ENCODE measurements at places on chromosomes 1 and 21.

GRCh38 chr1:146032631-146033219 lies 11.2 kb upstream of the HJV start:
- DNase-seq = peak; percentile 53

GRCh38 chr1:111241797-111242196 lies 14.3 kb downstream of the CHI3L2 start:
- DNase-seq = no peak

DNA sequence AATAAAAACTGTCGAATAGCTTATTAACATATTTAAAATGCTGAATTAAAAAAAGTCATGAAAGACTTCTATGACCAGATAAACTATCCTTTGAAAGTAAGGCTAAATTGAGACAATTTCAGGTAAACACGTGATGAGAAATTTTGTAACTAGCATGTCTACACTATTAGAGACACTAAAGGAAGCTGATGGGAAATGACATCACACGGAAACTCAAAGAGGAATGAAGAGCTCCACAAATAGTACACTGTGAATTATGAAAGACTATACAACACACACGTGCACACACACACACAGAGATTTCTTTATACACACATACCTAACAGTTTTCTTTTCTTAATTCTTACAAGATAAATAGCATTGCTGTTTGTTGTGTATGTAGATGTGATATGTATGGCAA lies 70.9 kb upstream of the PLA2G4A start:
- no peak for DNase-seq

DNA sequence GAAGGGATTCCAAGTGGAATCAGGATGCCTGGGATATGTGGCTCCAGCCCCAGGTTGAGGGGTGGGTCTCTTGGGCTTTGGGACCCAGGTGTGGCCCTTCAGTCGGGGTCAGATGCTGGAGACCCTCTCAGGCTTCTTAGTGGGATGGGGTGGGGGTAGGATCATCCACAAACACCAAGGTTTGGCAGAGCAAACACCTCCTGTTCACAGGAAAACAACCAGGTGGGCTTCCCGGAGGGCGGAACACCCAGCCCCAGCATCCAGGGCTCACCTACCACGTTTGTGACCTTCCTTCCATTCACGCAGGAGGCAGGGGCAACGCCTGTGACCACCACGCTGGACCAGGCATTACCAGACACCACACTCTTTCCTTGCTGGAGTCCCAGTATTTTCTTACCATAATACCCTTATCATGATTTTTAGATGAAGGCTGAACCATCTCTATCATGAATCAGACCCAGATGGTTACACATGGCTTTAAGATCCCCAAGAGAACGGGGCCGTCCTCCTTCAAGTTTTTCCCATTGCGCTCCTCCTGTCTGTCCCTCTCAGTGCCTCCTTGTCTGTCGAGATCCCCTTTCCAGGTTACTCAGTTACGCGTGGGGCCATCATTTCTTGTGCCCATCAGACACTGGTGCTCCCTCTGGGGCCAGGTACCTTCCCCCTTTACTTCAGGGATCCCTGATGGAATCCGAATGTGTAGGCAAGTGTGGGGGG lies 428.2 kb downstream of the NPHP4 start:
- DNase-seq = no peak

GRCh38 chr1:185402930-185403329 lies 85.9 kb upstream of the IVNS1ABP start:
- peak; percentile 21 for DNase-seq

DNA sequence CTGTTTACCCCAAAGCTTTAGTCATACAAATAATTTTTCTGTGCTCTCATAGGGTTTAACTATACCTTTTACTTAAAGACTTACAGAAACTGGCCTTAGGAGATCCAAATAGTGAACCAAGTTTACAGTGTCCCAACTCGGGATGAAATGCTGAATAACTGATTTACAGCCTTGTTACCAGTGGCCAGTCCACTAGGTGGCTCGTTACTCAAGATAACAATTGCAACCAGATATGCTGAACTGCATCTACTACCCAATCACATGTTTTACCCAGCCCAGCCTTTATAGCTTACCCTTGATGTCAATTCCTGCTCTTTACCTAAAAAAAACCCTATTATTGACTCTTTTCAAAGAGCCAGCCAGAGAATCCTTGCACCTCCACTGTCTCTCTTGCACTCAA lies 1148.8 kb upstream of the ADGRL4 start:
- DNase-seq = no peak

GRCh38 chr1:67853704-67854103 lies 20.4 kb upstream of the GNG12 start:
- DNase-seq = peak; percentile 59

GRCh38 chr1:6345009-6345408 lies 48.6 kb downstream of the ACOT7 start:
- no peak for DNase-seq

- no peak for DNase-seq
Observed at GRCh38 chr1:221839782-221840395, 98.0 kb upstream of the DUSP10 start.

- DNase-seq = no peak
Observed at GRCh38 chr1:117612517-117613248, 6.8 kb downstream of the TENT5C start.

GRCh38 chr1:155093911-155094621 lies 15.4 kb downstream of the EFNA3 start:
- peak; percentile 78 for DNase-seq

GRCh38 chr1:185862235-185862634 lies 128.0 kb downstream of the HMCN1 start:
- DNase-seq = no peak

- no peak for DNase-seq
Observed at GRCh38 chr1:109906160-109906838, 4.3 kb upstream of the CSF1 start.

DNA sequence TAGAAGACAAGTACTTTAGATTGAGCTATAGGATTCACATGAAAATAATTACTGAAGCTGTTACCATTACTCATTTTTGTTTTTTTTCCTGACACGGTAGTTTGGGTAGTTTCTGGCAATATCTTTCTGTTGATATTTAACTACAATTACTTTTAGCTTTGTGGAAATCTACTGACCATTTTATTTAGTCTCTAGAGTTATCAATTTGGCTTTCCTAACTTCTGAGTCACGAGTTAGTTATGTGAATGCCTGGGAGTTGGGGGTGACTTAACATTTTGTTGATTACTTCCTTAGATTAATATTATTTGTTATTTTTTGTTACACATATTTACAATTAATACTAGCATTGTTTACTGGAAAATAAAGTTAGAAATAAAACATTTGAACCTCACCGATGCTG lies 160.6 kb downstream of the HMCN1 start:
- DNase-seq = no peak

DNA sequence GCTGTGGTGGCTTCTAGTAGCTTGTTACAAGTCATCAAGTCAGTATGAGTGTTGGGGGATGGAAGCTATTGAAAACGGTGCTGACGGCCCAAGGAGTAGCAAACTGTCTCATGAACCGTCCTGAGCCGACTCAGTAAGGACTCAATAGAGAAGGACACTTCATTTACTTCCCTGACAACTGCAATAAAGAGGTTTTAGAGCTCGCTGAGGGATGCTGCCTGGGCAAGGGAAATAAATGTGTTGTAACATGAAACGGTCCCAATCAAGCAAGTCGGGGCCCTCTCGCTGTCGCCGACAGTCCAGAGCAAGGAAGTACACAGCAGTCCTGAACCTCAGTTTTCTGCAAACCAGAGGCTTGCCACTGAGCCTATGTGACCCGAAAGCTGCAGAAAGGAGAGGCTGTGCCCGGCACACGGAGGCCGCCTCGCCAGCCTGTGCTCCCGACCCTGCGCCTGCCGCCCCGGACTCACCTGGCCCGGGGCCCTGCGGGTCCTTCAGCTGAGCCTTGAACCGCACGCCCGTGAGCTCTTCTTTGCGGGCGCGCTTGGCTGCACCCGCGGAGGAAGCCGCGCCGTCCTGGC lies 423 bp downstream of the URB1 start:
- no peak for DNase-seq

GRCh38 chr1:106753066-106753465 lies 303.4 kb upstream of the PRMT6 start:
- no peak for DNase-seq

All from Ammon's horn (tissue), 1 donor.